MCF 10A (cell line): ENCODE measurements at places on chromosomes 7 and 10.

DNA sequence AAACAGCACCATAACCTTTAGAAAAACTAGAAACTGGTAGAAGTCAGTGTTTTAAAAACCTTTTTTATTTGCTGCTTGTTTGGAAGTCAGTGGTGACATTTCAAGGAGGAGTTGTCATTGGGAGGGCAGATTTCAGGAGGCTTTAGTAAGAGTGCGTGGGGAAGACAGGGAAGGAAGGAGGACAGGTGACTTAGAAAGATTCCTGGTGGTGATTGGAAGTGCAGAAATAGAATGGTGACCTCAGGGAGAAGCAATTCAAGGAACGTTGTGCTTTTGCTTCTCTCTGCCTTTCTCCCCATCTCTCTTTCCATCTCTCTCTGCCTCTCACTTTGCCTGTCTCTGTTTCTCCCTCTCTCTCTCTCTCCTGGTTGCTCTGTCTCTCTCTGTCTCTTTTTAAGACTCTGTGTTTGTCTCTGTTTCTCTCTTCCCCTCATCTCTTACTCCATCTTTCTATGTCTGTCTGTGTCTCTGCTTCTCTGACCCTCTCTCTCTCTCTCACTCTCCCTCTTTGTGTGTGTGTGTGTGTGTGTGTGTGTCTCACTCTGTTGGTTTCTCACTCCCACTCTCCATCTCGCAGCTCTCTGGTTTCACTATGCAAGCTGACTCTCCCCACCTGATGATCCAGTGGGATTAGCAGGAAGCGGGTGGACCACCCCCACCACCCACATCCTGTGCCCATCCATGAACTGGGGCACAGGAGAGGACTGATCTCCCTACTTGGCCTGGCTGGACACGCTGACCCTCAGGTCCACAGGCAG is 10.9 kb upstream of the PFKP start:
- H3K27me3 ChIP-seq = peaks cover 14% of the 10 kb centered on the region
- no peak for DNase-seq
- H3K27ac ChIP-seq = no peak overlapping the region
- no peaks in the 10 kb centered on the region for H3K36me3 ChIP-seq
- H3K4me3 ChIP-seq = no peak overlapping the region

GRCh38 chr10:1643161-1643907 is 94.0 kb downstream of the ADARB2 start:
- peaks cover under 1% of the 10 kb centered on the region for H3K27me3 ChIP-seq
- no peaks in the 10 kb centered on the region for H3K36me3 ChIP-seq
- H3K4me3 ChIP-seq = no peak overlapping the region
- no peak overlapping the region for H3K27ac ChIP-seq
- peak; percentile 51 for DNase-seq

GRCh38 chr10:123804716-123805115 is 86.9 kb downstream of the CPXM2 start:
- no peaks in the 10 kb centered on the region for H3K36me3 ChIP-seq
- no peak for DNase-seq
- H3K27me3 ChIP-seq = no peaks in the 10 kb centered on the region
- no peak overlapping the region for H3K27ac ChIP-seq
- no peak overlapping the region for H3K4me3 ChIP-seq

GRCh38 chr10:68333058-68333395 is 299 bp upstream of the PBLD start:
- peak overlapping the region; percentile 97 for H3K4me3 ChIP-seq
- DNase-seq = no peak
- peaks cover 41% of the 10 kb centered on the region for H3K4me1 ChIP-seq
- peaks cover 62% of the 10 kb centered on the region for H3K36me3 ChIP-seq
- H3K27me3 ChIP-seq = no peaks in the 10 kb centered on the region

DNA sequence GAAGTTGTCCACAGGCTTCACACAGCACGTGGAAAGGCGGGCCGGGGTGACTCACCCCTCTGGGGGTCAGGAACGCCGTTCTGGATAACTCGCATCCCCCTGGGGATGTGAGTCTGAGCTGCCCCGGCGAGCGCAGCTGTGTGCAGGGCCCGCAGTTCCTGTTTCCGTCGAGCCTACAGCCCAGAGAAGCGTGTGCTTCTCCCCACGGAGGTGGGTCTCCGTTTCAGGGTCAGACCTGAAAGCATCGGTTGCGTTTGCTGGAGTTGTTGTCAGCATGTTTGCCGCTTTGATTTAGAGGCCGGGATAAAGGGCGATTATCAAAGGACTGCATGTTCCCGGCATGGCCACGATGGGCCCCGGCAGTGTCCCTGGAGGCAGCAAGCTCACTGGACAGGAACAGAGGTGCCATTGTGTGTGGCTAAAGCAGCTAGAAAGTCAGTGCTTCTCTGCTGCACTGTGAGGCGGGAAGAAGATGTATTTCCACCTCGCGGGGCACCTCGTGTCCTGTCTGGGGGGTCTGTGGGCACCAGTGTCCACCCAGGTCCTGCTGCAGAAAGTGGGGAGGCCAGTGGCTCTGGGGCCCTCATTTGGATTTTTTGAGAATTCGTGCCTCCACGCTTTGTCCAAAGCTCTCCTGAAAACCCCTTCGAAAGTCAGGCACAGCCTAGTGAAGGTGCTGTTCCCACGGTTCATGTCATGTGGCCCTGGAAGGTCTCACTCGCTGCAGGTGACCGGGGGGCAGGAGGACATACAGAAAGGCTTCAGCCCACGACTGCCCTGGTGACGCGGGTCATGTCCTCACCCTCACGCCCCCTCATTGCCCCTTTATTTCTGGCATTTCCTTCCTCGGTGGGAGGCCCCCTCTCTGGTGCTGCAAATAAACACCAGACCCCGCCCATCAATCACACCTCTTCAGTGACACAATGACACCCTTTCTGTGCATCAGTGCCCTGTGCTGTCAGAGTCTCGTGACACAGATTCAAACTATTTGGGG is 27.4 kb upstream of the GDI2 start:
- no peaks in the 10 kb centered on the region for H3K27me3 ChIP-seq
- no peak overlapping the region for H3K4me3 ChIP-seq
- DNase-seq = no peak
- no peaks in the 10 kb centered on the region for H3K4me1 ChIP-seq
- H3K36me3 ChIP-seq = no peaks in the 10 kb centered on the region

GRCh38 chr10:24303522-24304310 is 94.8 kb downstream of the KIAA1217 start:
- DNase-seq = no peak
- H3K4me3 ChIP-seq = no peak overlapping the region
- no peak overlapping the region for H3K27ac ChIP-seq
- H3K27me3 ChIP-seq = no peaks in the 10 kb centered on the region
- peaks cover 19% of the 10 kb centered on the region for H3K36me3 ChIP-seq

- peaks cover 20% of the 10 kb centered on the region for H3K27me3 ChIP-seq
- no peak overlapping the region for H3K27ac ChIP-seq
- peak; percentile 28 for DNase-seq
- no peaks in the 10 kb centered on the region for H3K4me1 ChIP-seq
- H3K36me3 ChIP-seq = no peaks in the 10 kb centered on the region
- H3K4me3 ChIP-seq = no peak overlapping the region
Measured at GRCh38 chr7:25839084-25839769, 312.8 kb upstream of the NFE2L3 start.

DNA sequence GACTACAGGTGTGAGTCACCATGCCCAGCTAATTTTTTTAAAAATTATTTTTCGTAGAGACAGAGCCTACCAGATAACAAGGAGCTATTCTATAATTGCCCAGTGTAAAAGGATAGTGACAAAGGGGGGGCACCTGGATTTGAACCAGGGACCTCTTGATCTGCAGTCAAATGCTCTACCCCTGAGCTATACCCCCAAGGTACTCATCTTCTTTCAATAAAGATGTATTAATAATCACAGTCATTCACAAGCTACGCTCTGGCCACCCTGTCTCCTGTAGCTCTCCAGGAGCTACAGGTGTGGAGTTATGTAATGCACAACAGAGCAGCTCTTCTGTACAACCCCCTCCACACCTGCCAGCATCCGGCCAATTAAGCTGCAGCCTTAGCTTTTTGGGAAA is 83.5 kb downstream of the ZNF777 start:
- no peak overlapping the region for H3K27ac ChIP-seq
- no peaks in the 10 kb centered on the region for H3K27me3 ChIP-seq
- H3K4me3 ChIP-seq = no peak overlapping the region
- no peak for DNase-seq

GRCh38 chr7:55502124-55502857 is 70.0 kb downstream of the VOPP1 start:
- H3K27me3 ChIP-seq = no peaks in the 10 kb centered on the region
- no peak for DNase-seq
- H3K4me3 ChIP-seq = no peak overlapping the region
- no peak overlapping the region for H3K27ac ChIP-seq
- H3K36me3 ChIP-seq = no peaks in the 10 kb centered on the region
- peaks cover 18% of the 10 kb centered on the region for H3K4me1 ChIP-seq
